ENCODE measurements at places on chromosomes 1 and 21.

DNA sequence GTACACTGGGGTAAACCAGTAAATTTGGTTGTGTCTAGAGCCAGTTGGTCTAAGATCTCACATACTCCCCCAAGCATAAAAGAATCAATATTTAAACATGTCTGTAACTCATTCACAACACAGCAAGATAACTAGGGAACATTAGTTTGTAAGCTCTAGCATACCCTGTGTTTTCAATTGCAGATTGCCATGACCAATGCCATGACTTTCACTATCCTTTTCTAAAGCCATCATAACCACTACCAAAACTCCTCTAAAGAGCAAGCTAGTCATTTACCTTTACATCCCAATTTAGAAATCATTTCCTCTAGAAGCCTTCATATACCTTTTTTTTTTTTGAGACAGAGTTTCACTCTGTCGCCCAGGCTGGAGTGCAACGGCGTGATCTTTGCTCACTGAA, 56.5 kb upstream of the PLA2G4A start:
- DNase-seq: no peak

- DNase-seq: no peak
Measured at GRCh38 chr1:156643778-156644092, 1.8 kb downstream of the BCAN start.

DNA sequence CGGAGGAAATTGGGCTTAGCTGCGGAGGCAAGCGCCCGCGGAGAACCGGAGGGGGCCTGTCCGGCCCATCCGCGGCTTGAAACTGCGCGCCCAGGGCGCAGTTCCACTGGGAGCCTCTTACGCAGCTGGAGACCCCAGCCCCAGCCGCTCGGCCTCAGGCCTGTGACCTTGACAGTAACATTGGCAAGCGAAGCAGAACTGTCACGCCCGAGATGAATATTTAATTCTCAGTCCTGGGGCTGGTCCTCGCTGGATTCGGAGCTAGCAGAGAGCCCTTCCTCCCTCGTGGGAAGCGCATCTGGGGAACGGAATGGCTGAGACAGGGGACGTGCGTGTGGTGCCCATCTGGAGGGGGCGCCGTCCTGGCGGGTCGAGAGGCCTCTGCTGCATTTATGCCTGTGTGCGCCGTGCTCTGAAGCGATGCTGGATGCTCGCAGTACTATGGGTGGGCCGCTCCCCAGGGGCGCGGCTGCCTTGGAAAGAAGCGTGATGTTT, 928 bp downstream of the SLC6A17 start:
- no peak for DNase-seq

- no peak for DNase-seq
Measured at GRCh38 chr1:73755649-73756048, 442.3 kb downstream of the LRRIQ3 start.

DNA sequence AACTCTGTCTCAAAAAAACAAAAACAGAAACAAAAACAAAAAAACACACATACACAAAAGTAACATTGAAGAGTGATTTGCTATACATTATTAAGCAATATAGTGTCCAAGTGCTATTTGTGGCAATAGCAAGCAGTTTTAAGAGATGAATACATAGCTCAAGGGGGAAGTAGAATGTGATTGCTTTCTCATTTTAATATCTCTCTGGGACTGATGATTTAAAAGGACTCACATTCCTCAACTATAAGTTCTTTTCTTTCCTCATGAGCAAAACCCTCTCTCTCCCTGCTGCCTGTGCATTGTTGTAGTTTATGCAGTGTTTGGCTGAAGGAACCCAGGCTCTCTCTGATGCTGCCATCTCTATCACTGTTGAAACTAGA, 47.0 kb upstream of the CSF1 start:
- no peak for DNase-seq
